ENCODE measurements at places on chromosomes 7 and 10.
A peak's percentile ranks its signal among the peaks of the same experiment; 100 is the strongest.

- DNase-seq: no peak
These were observed 107.3 kb downstream of the PRPF18 start for GRCh38 chr10:13693783-13694700.

DNA sequence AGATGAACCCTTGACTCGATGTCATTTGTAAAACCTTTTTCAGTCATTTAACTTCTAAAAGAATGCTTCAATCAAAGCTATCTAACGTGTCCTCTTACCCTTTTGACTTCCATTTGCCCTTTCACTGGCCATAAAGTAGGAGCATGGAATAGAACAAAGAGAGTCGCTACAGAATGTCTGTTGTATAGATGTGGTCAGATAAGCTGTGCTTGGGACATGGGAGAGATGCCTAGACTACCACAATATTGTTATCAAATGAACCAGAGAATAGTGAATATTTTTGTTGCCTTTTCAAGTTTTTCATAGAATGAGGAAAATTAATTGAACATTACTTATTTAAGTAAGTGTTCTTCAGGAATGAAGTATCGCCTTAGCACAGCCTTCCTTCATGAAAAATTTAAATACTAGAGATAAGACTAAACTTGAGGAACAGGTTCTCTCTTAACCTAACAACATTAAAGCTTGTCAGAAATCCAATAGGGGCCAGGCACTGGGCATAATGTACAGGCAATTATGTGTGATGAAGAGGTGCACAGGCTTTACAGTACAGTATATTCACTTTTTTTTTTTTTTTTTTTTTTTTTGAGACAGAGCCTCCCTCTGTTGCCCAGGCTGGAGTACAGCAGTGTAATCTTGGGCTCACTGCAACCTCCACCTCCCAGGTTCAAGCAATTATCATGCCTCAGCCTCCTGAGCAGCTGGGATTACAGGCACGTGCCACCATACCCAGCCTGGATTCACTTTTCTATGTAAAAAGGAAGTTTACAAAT, 7.5 kb upstream of the KMT2E start:
- no peak for DNase-seq

GRCh38 chr7:108016841-108017775, 14.1 kb upstream of the LAMB1 start:
- DNase-seq: peak; percentile 55

- DNase-seq: no peak
These were observed 428.2 kb upstream of the POT1 start for GRCh38 chr7:125357676-125358455.

DNA sequence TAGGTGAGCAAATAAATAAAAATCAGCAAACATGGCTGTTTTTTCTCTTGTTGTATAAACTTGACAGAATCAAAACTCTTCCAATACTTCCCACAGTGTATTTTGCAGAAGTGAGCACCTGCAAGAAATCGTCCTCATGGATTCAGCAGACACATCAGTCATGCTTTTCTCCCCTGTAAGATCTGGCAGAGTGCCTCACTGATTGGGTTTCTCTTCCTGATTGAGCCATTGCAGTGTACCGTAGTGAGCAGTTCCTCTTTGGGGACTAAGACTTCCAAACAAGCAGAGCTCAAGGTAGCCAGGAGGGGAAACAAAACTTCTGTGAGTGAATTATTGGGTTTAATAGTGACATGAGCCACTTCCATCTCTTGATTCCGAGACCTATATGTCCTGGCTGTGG, 2.2 kb upstream of the CCDC3 start:
- no peak for DNase-seq

GRCh38 chr10:60810437-60811182, 32.3 kb downstream of the CDK1 start:
- peak; percentile 18 for DNase-seq

- no peak for DNase-seq
These were observed 7.8 kb downstream of the LIPF start for GRCh38 chr10:88672041-88672440.

DNA sequence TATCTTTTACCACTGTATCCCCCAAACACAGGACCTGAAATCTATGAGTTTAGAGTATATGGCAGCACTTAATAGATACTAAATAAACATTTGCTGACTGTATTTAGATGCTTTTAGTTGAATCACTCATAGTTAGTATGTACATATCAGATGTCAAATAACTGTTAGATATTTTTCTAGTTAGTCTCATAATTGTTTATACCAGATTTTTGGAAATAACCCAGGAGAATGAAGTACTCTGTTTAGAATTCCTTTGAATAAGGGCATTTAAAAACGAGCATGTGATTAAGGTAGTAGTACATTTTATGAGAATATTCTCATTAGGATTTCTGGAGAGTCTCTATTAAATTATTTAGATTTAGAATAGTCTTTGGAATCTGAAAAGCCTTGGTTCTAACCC, 22.3 kb upstream of the ZEB1 start:
- no peak for DNase-seq

- peak; percentile 20 for DNase-seq
These were observed 7.3 kb downstream of the LRRN3 start for GRCh38 chr7:111098011-111098925.

DNA sequence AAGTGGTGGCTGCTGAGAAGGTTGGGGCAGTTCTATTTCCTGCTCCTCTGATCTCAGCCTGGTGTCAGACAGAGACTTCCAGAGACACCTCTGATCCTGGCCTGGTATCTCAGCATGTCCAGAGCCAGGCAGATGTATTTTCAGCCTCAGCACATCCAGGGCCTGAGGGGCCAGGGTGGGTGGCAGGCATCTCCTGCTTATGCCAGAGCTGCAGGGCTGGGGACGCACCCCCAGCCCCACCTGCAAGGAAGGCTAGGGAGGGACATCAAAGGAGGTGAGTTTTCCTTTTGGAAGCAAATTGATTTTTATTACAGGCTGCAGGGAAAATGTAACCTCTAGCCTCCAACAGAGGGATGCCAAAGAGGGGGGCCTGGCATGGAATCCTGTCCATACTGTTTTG, 36.7 kb downstream of the CFAP46 start:
- no peak for DNase-seq

DNA sequence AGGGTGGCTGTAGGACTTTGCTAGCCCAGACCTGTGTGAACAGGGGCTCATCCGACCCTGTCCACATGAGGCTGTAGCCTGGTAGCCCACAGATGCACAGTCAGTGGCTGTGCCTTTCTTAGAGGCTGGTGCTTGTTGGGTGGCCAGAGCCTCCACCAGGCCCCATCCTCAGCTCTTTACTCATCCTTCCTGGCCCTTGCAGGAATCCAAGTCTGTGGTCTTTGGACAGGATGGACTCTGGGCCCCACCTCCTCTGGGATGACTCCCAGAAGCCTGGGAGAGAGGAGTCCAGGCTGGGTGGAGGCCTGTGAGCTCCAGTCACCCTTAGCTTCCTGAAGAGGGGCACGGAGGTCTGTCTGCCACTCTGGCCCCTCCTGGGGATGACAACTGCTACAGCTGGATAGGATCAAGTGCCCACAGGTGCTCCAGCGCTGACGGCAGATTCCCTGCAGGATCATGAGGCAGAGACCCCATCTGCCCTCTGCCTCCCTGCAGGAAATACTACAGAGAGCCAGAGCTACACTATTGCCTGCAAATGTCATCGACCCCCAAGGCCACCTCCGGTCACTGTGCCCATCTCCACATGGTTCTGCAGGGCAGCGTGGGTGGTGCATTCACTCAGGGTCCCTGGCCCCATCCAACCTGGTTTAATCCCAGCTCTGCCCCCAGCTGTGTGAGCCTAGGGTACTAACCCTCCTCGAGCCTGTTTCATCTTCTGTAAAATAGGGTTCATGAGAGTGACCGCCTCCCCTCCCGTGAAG, 114.5 kb downstream of the PTPN20 start:
- DNase-seq: no peak

GRCh38 chr7:108351729-108352131, 104.5 kb downstream of the NRCAM start:
- peak; percentile 79 for DNase-seq

- no peak for DNase-seq
These were observed 127.9 kb downstream of the MLLT10 start for GRCh38 chr10:21661935-21662334.

GRCh38 chr7:24133691-24134090, 150.3 kb upstream of the NPY start:
- DNase-seq: no peak

- no peak for DNase-seq
These were observed 110.1 kb upstream of the GPR26 start for GRCh38 chr10:123556049-123556448.

- DNase-seq: no peak
These were observed 101.0 kb upstream of the STEAP1B start for GRCh38 chr7:22601003-22601402.

- DNase-seq: no peak
These were observed 19.8 kb downstream of the SLC29A4 start for GRCh38 chr7:5302577-5302976.

DNA sequence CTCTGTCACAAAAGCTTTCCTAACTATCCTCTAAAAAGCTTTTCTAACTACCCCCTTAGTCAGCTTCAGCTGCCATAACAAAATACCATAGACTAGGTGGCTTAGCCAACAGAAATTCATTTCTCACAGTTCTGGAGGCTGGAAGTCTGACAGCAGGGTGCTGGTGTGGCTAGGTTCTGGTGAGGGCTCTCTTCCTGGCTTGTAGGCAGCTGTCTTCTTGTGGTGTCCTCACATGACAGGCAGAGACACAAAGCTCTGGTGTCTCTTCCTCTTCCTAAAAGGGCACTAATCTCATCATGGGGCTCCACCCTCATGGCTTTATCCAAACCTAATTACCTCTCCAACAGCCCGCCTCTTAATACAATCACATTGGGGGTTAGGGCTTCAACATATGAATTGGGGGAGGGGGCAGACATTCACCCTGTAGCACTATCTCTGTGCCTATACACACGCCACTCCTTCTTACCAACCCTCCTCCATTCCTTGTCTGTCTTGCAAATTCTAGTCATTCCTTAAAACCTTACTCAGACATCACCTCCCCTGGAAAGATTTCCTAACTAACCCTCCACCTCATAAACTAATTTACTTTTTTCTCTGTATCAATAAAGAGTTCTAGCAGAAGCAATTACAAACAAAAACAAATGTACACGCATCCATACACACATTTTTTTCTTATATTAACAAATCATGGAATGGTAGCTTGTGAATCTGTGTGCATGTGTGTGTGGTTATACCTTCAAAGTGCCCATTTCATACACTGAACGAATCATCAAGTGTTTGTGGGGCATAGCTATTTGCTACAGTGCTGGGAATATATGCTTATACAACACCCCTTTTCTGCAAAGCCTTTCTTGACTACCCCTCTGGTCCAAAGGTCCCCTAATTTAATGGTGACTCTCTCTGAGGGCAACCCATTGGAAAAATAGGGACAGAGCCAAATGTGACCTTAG, 26.4 kb downstream of the RHOBTB1 start:
- DNase-seq: no peak

DNA sequence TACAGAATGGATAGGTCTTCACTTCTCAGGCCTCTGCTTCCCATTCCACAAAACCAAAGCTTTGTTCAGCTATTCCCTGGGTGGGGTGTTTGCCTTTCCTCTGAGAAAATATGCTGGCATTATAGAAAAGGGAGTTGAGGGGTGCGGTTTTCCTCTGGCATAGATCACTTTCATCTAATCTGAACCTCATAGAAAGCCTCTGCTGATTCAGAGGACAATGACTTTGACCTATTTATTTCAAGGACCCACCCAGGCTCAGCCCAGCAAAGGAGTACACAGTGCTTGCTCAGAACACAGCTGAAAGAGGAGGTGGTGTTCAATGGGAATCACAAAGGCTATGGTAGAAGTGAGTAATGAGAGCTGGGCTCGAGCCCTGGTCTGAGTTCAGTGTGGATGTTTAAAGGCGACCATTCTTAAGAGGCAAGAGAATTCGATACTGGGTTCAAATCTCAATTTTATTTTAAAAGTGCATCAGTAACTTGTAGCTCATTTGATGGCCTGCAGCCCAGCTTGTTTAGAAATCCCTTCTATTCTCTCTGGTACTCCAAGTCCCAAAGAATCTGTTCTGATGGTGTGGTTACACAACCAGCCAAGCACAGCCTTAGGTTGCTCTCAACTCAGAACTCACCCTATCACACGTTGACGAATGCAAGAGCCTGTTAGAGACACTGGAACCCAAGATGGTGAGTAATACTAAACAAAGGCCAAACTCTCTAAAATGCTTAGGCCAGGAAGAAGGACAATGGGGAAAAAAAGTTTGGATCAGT, 1012.8 kb downstream of the LRMDA start:
- DNase-seq: no peak

DNA sequence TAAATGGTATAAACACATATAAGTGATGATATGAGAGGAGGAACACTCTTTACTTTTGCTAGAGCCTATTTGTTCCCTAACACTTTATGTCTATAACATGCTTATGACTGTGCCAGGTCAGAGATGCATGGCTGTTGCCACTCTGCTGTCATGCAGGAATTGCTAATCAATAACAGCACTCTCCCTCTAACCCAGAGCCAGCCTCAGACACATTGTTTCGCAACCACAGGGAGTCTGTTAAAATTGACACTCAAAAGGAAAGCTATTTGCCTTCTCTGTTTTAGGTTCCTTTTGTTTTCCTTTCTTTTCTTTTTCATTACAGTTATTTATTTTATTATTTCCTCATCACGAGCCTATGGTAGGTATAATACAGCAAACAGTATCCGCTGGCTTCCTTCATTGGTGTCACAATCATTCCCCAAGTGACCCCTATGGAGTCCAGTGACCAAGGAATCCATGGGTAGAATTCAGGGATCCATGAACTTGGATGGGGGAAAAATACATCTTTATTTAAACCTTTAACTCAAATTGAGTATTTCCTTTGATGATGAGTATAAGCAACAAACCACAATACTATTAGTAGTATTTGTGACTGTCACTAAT, 6.8 kb downstream of the PON2 start:
- peak; percentile 24 for DNase-seq

- DNase-seq: no peak
These were observed 5.8 kb upstream of the SLC13A4 start for GRCh38 chr7:135733603-135734342.

- no peak for DNase-seq
These were observed 44.0 kb downstream of the CALD1 start for GRCh38 chr7:134823400-134823799.

GRCh38 chr10:76954838-76955237, 682.8 kb downstream of the KCNMA1 start:
- DNase-seq: peak; percentile 3

GRCh38 chr10:121438333-121438732, 159.9 kb downstream of the FGFR2 start:
- no peak for DNase-seq

DNA sequence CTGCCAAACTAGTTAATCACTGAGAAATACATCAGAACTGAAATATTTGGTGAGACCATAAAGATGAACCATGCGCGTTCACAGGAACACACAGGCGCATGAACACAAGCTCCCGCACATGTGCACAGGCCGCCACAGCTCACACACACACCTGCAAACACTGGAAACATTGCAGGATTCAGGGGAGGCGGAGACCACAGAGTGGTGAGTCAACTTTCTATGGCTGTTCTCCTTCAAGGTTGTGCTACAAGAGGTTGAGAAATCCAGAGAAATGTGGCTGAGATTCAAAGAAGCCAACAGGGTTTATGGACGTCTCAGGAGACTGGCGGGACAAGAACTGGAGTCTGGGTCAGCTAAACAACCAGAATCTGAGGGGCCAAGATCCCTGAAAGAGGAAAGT, 17.8 kb downstream of the ESYT2 start:
- no peak for DNase-seq

All from HepG2 (cell line).